Vagina (tissue), 2 donors: ENCODE measurements at places on chromosomes 16 and 17.

- DNase-seq = no peak
Measured at GRCh38 chr16:20899477-20900298, 470 bp downstream of the DCUN1D3 start.

- DNase-seq = no peak
Measured at GRCh38 chr17:58092797-58093385, 9.7 kb downstream of the DYNLL2 start.

DNA sequence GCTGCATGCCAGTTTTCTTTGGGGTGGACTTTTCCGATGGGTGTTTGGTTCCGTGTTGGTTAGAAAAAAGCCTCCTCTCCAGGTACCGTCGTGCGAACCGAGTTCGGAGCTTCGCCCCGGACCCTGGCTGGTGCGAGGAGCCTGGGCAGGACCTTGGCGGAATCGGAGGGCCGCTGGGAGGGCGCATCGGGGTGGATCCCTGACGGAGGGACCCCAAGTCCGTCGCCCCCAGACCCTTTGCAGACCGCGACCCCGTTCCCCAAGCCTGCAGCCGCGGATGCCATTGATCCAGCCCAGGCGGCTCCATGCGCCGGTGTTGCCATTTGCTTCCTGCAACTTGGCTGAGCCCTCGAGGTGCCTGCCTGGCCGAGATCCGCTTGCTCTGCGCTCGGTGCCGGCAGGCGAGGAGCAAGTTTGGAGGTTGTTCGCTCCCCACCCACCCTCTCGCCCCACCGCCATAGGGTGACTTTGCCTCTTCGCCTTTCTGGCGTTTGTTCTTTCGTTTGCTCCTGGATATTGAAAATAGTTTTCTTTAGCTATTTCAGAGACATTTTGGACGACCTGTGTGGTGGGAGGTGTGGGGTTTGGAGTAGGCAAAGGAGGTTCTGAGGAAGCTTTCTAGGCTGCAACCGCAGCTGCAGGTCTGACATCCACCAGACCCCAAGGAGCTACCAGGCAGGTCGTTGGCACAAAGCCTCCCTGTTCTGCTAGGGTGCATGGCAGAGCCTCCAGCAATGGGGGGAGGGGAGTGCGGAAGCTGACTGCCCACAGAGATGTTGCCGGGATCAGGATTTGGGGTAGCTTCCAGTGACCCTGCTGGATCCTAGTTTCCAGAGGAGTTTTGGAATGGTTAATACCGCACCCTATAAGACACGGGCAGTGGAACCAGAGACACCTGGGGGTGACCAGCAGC, 58.2 kb downstream of the RAP1GAP2 start:
- no peak for DNase-seq

DNA sequence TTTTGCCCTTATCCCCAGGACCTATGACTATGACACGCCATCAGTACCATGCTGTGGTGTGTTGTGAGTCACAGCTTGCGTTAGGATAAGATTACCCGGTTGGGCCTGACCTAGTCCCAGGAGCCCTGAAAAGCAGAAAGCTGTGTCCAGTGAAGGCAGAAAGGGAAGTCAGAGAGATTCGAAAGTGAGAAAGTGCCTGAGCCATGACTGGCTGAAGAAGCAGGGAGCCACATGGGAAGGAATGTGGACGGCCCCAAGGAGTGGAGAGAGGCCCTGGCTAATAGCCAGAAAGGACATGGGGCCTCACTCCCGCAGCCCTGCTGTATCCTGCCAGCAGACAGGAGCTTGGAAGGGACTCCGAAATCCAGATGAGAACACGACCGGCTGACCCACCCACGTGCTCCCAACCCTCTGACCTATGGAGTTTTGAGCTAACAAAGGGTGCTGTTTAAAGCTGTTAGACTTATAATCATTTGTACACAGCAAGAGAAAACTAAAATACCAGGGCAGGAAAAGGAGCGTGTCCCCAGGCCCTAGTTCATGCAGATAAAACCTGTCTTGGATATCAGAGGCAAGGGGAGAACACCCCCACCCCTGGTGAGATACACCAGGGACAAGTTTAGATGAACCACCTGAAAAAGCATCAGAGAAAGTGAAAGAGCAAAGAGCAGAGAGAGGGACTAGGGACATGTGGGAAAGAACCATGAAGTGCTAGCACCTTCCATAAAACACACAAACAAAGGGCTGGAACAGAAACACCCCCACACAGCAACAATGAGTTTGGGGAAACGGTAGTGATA, 115.3 kb downstream of the SLC39A11 start:
- DNase-seq = no peak
